Thyroid gland (tissue), 4 donors: ENCODE measurements at places on chromosomes 1 and 21. TPM values are rescaled to one million over a fixed set of nuclear protein-coding genes. Genes with fewer than 3 reads are reported as not detected.

LPAR3 gene
- not detected for total RNA-seq

DNA sequence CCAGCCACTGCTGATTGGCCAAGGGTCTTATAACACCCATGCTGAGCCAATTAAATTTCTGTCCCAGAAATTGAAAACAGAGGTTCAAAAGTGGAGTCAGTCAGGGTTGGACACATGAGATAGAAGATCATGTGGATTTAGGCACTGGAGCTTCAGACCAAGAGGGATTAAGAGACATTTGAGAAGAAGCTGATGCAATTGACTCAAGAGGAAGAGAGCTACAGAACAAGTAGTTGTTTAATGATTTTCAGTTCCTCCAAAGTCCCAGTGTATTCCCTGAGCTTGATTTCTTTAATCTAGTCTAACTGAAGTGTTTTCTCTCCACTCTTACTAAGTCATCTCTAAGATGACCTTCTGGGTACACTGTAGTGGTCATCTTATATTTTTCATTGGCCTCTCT lies 227.1 kb downstream of the DUSP10 start:
- DNase-seq, result no peak
- H3K4me3 ChIP-seq, result no peak overlapping the region
- no peak overlapping the region for H3K27ac ChIP-seq
- no peaks in the 10 kb centered on the region for H3K4me1 ChIP-seq
- H3K36me3 ChIP-seq, result no peaks in the 10 kb centered on the region
- no peaks in the 10 kb centered on the region for H3K27me3 ChIP-seq

HSPG2 gene
- total RNA-seq, result 75.7 TPM

RPTN gene
- not detected for total RNA-seq

IFNAR2 gene
- total RNA-seq, result 11.0 TPM

GRCh38 chr1:183814121-183814681 lies 9.3 kb downstream of the RGL1 start:
- no peak overlapping the region for H3K4me3 ChIP-seq
- no peaks in the 10 kb centered on the region for H3K36me3 ChIP-seq
- DNase-seq, result no peak

LCE1C gene
- total RNA-seq, result not detected

DNA sequence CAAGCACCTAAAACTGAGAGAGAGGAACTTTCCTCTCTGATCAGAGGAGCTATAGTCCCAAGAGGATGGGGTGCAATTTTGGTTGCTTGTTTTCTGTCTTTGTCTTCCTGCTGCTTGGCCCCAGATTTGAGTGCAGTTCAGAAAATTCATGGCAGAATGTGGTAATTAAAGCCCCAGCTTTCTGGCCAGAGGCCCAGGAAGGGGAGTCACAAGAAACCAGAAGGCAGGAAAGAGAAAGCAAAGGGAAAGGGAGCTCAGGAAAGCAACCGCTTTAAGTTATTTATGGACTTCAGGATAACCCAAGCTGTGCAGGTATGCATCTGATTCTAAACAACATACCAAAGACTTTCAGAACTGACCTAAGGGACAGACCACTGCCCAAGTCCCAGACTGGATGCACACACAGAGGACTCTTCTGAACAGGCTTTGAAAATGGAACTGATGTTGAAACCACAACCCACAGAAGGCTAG lies 88.8 kb downstream of the ST3GAL3 start:
- no peak for DNase-seq
- H3K27me3 ChIP-seq, result no peaks in the 10 kb centered on the region
- H3K4me3 ChIP-seq, result no peak overlapping the region
- no peak overlapping the region for H3K27ac ChIP-seq
- no peaks in the 10 kb centered on the region for H3K36me3 ChIP-seq

GBP4 gene
- total RNA-seq, result 10.1 TPM

CELA3A gene
- total RNA-seq, result not detected

DNA sequence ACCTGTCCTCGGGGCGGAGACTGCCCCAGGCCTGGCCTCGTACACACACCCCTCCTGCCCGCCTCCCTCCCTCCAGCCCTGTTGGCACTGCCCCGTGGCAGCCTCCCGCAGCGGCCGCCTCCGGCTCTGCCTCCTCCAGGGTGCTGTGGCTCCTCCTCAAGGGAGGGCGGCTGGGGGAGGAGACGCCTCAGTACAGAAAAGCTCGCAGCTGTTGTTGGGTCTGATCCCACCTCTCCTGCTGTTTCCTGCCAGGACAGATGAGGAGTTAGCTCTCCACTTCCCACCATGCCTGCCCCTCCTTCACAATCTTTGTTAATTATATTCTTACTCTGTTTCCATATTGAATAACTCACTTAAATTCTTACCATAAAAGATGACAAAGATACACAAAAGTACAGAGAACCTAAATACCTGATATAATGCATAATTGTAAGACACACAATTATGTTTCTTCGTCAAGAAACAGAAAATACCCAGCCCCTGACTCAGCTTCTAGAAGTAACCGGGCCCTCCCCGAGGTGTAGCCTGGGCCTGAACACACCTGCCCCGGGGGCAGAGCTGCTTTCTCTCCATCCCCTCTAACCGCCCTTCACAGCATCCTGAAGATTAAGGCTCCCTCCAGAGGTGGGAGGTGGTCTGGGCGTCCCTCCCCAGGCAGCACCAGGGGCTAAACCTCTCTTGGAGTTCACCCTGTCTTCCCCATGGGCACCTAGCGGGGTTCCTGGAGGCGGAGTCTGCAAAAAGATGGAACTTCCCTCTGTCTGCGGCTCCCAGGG lies 30.6 kb upstream of the COL6A1 start:
- H3K4me3 ChIP-seq, result no peak overlapping the region
- no peaks in the 10 kb centered on the region for H3K36me3 ChIP-seq
- no peak overlapping the region for H3K27ac ChIP-seq
- H3K4me1 ChIP-seq, result peaks cover 37% of the 10 kb centered on the region
- no peaks in the 10 kb centered on the region for H3K27me3 ChIP-seq
- DNase-seq, result peak; percentile 85

- H3K27me3 ChIP-seq, result no peaks in the 10 kb centered on the region
- DNase-seq, result no peak
- H3K27ac ChIP-seq, result no peak overlapping the region
Observed at GRCh38 chr1:212291505-212292134, 6.4 kb downstream of the PPP2R5A start.

HENMT1 gene
- total RNA-seq, result 3.7 TPM

NR5A2 gene
- 6.0 TPM for total RNA-seq

- H3K4me3 ChIP-seq, result no peak overlapping the region
- H3K27me3 ChIP-seq, result no peaks in the 10 kb centered on the region
- H3K27ac ChIP-seq, result no peak overlapping the region
- DNase-seq, result no peak
- H3K36me3 ChIP-seq, result no peaks in the 10 kb centered on the region
Observed at GRCh38 chr1:217554849-217555248, 76.0 kb downstream of the GPATCH2 start.

GRCh38 chr1:204177133-204177532 lies 11.0 kb upstream of the REN start:
- H3K4me1 ChIP-seq, result no peaks in the 10 kb centered on the region
- DNase-seq, result no peak
- H3K27ac ChIP-seq, result no peak overlapping the region
- no peak overlapping the region for H3K4me3 ChIP-seq
- no peaks in the 10 kb centered on the region for H3K36me3 ChIP-seq

RAB42 gene
- 3.5 TPM for total RNA-seq

- no peaks in the 10 kb centered on the region for H3K36me3 ChIP-seq
- no peaks in the 10 kb centered on the region for H3K27me3 ChIP-seq
- no peak overlapping the region for H3K4me3 ChIP-seq
- H3K27ac ChIP-seq, result no peak overlapping the region
- peaks cover 11% of the 10 kb centered on the region for H3K4me1 ChIP-seq
Observed at GRCh38 chr1:201260236-201260590, 23.1 kb upstream of the PKP1 start.

CSMD2 gene
- total RNA-seq, result 0.10 TPM

DNA sequence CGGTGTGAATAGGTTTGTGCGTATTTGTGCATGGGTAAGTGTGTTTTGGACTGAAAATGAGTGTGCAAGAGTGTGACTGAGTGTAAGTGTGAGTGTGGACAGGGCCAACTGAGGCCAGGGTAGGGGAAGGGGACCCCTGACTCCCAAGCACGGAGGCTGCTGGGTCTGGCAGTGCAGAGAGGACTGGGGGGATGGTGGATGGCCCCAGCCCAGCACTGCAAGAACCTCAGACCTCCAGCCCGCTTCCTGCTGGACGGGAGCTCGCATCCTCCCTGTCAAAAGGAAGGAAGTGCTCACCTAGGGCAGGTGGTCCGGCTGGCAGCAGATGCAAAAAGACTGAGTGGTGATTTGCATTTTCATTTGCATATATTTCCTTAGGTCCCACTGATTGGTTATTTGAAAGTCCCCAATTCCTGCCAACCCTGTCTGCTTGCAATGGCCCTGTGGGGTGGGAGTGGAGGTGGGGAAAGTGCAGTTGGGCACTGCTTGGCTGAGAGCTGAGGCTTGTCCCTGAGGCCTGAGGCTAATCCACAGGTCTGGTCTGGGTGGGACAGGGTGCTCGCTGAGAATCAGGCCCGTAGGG lies 42.8 kb upstream of the CASZ1 start:
- no peak overlapping the region for H3K27ac ChIP-seq
- peaks cover 7% of the 10 kb centered on the region for H3K4me1 ChIP-seq
- no peaks in the 10 kb centered on the region for H3K27me3 ChIP-seq
- no peaks in the 10 kb centered on the region for H3K36me3 ChIP-seq
- no peak for DNase-seq

SLAMF6 gene
- 3.6 TPM for total RNA-seq

GRCh38 chr1:56446531-56447098 lies 132.7 kb downstream of the PLPP3 start:
- H3K27me3 ChIP-seq, result no peaks in the 10 kb centered on the region
- H3K4me1 ChIP-seq, result peaks cover 30% of the 10 kb centered on the region
- H3K27ac ChIP-seq, result peak overlapping the region; percentile 20
- H3K4me3 ChIP-seq, result no peak overlapping the region

- H3K4me3 ChIP-seq, result no peak overlapping the region
- no peaks in the 10 kb centered on the region for H3K36me3 ChIP-seq
- no peaks in the 10 kb centered on the region for H3K4me1 ChIP-seq
- H3K27me3 ChIP-seq, result no peaks in the 10 kb centered on the region
- H3K27ac ChIP-seq, result no peak overlapping the region
- no peak for DNase-seq
Observed at GRCh38 chr1:186494832-186495271, 33.9 kb upstream of the PDC start.

DNA sequence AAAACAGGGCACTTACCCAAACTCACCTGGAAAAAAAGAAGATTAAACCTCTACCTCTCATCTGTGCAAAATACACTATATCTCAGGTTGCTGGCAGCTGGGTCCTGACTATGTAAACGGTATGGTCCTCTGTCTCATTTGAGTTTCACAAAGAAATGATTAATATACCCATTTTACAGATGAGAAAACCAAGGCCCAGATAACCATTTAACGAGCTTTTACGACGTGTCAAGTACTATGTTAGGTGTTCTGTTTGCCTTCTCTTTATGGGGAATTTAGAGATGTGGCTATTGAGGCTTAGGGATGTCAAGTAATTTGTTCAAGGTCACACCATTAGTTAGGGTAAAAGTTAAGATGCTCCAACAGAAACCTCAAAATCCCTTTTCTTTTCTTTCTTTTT lies 140.4 kb upstream of the USP24 start:
- no peaks in the 10 kb centered on the region for H3K4me1 ChIP-seq
- no peak overlapping the region for H3K4me3 ChIP-seq
- no peak for DNase-seq
- no peaks in the 10 kb centered on the region for H3K36me3 ChIP-seq

DNA sequence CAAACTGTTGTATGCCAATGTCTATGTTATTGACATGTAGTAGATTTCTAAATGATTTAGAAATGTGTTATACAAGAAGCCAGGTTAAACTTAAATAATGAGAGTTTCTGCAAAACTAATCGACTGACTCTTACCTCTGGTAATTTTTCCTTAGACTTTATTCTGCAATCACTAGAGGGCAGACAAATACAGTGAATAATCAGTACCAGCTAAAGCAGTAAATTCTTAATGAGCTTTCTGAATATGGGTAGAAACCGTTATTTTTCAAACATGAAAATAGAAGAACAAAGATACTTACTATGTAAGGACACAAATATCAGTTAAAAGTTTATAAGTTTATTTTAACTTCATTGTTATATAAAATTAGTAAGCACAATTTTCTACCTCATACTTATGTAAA lies 97.9 kb upstream of the RGS1 start:
- H3K36me3 ChIP-seq, result no peaks in the 10 kb centered on the region
- no peak overlapping the region for H3K4me3 ChIP-seq
- no peak overlapping the region for H3K27ac ChIP-seq
- no peaks in the 10 kb centered on the region for H3K4me1 ChIP-seq
- DNase-seq, result no peak
- no peaks in the 10 kb centered on the region for H3K27me3 ChIP-seq

CCDC185 gene
- total RNA-seq, result not detected

- H3K4me3 ChIP-seq, result no peak overlapping the region
- DNase-seq, result no peak
- H3K27ac ChIP-seq, result no peak overlapping the region
- H3K36me3 ChIP-seq, result no peaks in the 10 kb centered on the region
Observed at GRCh38 chr1:216580538-216581057, 142.6 kb downstream of the ESRRG start.

RNF223 gene
- total RNA-seq, result not detected
